ENCODE measurements at places on chromosomes 16 and 17.

GRCh38 chr16:27973678-27974077, 89.8 kb downstream of the GSG1L start:
- peak; percentile 26 for DNase-seq

DNA sequence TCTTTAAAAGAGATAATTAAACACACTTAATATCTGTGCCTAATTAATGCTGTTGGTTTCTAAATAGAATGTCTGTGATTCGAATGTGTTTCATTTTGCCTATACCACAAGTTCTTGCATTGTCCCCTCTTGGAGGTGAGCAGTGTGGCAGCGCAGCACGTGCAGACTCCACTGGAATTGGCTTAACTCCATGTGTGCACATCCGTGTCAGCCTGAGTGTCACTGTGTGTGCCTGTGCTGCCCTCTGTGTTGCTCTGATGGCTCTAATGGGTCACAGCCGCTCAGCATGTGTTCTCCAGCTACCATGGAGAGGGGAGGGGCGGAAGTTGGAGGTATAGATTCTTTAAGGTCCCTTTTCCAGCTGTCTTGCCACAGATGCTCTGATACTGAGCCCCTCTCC, 226.6 kb downstream of the SPECC1 start:
- no peak for DNase-seq

- no peak for DNase-seq
Observed at GRCh38 chr17:19533718-19534561, at the start of gene SLC47A1. SLC47A1 (plus strand) TSS chr17:19533854; CDS start chr17:19533940, 86 bp downstream.

- DNase-seq: no peak
Observed at GRCh38 chr16:19888834-19889233, 4.2 kb upstream of the GPRC5B start.

DNA sequence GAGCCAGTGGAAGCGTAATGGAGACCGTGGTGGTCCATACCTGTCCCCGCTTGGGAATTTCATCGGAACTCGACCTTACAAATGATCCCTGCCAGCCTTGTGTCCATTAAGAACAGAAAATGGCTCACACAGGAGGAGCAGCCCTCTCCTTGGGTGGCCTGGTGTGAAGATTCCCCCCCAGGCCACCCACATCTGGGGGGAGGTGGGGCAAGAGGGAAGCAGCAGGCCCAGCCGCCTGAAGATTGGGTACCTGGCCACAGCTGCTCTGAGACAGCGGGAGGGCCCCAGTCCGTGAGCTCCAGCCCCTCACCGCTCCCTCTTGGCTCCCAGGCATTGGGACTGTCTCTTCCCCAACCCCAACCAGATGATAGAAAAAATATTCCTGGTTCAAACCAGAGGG, 277.8 kb upstream of the FOXF1 start:
- no peak for DNase-seq

- DNase-seq: no peak
Observed at GRCh38 chr16:85639529-85640253, 26.6 kb downstream of the GSE1 start.

DNA sequence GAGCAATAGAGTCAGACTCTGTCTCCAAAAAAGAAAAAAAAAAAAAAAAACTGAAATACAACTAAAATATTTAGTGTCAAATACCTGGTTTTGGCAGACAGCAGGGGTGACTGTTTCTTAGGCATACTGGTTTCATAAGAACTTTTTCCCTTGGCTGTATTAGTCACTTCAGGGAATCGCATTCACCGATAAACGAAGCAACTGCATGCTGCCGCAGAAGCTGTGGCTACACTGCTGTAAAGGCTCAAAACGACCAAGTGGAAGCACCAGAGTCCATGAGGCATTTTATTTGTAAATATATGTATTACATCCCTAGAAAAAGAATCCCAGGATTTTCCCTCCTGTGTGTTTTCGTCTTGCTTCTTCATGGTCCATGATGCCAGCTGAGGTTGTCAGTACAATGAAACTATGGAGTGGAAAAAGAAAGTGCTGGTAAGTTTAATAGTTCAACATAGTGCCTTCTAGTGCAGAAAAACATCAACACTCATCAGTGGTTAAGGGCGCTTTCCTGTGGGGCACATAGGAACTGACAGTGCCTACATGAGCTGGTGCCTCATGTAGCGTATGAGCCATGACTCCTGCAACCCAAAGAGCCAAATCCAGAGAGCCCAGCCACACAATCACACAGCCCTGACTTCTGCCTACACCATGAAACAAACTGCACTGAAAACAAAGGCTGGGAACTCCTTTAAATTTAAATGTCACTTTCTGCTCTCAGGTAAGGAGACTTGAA, 7.3 kb downstream of the RPS15A start:
- DNase-seq: no peak

DNA sequence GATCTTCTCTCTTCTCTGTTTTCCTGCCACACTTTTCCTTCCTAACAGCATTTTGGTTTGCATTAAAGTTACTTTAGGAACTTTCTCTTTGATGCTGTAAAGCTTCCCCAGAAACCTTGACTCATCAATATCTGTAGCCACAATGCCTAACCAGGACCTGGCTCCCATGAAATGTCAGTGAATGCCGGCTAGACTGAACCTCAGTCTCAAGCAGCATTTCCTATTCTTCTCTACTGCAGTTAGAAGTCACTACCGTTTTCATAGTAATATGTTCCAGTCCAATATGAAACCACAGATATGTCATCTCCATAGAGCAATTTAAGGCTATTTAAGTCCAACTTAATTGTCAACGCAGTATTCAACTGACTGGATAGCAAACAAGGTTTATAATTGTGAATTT, 28.9 kb downstream of the ITFG1 start:
- no peak for DNase-seq

DNA sequence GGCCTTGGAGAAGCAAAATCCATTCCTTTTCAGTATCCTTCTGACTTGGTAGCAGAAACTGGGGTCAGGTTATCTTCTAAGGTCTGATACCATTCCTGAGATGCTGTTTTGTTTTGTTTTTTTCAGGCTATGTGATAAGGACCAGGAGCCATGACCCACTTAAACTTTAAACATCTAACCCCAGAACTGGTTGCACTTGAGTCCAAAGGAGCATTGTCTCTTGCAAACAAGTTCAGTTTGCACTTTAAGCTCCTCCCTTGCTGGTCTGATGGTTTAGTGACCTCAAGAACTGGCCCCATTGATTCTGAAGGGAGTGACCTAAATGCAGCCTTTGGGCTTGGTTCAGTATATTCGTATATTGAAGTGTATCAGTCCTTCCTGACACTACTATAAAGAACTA, 75.2 kb downstream of the ERCC4 start:
- no peak for DNase-seq

- peak; percentile 89 for DNase-seq
Observed at GRCh38 chr17:29615492-29616299, 7.0 kb downstream of the CORO6 start.

GRCh38 chr17:61487989-61488595, 35.9 kb downstream of the TBX4 start:
- no peak for DNase-seq

DNA sequence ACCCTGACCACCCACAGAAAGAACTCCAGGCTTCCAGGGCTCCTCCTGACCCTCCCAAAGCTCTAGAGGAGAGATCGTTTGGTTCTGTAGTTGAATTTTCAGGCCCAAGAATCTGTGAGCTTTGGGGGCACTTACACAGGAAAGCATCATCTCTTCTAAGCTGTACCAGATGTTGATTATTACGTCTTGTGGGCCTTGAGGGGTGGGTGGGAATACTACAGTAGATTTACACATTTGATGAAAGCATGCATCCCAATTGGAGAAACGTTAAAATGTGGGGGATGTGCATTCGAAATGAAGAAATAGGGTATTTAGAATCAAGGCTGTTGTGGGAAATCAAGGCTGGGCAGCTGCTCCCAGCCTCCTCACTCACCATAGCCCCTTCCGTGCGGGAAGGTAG, 61.9 kb downstream of the MGAT5B start:
- DNase-seq: no peak

DNA sequence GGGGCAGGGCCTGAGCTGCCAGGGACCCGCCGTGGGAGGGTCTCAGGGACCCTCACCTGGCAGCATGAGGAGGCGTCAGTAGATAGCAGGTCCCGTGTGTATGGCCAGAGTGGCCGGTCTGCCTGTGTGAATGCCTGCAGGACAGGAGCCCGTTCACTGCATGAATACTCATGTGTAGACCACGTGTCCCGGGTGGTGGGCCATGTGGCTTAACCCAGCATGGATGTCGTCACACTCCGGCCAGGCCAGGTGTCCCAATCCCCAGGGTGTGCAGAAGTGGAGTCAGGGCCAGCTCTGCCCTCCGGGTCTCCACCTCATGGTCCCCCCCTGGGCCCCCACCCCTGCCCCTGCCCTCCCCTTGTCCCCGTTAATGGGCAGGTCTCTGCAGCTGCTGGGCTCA, 53.7 kb downstream of the BAHCC1 start:
- no peak for DNase-seq

DNA sequence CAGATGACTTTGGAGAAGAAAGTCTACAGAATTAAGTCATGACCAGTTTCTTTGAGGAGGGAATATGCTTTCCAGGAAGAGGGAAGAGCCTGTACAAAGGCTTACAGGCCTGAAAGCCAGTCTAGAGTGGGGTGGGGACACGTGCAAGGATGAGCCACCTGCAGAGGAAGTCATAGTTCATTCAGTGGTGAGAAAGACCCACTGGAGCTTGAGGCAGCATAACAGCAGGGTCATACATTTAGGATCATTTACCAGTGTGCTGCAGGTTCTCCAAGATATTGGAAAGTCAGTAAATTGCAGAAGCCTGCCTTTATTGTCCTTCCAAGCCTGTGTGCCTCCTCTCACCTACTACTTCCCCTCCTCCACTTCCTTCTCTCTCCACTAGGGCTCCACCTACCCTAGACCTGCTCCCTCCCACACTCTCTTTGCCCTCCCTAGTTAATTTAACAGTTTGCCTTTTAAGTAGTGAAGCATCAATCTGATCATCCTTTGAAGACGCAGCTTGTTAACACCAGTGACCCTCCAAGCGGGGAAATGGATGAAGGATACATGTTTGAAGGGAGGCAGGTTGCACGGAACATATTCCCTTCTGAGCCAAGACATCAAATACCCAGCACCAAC, 40.2 kb downstream of the CDRT15 start:
- no peak for DNase-seq

DNA sequence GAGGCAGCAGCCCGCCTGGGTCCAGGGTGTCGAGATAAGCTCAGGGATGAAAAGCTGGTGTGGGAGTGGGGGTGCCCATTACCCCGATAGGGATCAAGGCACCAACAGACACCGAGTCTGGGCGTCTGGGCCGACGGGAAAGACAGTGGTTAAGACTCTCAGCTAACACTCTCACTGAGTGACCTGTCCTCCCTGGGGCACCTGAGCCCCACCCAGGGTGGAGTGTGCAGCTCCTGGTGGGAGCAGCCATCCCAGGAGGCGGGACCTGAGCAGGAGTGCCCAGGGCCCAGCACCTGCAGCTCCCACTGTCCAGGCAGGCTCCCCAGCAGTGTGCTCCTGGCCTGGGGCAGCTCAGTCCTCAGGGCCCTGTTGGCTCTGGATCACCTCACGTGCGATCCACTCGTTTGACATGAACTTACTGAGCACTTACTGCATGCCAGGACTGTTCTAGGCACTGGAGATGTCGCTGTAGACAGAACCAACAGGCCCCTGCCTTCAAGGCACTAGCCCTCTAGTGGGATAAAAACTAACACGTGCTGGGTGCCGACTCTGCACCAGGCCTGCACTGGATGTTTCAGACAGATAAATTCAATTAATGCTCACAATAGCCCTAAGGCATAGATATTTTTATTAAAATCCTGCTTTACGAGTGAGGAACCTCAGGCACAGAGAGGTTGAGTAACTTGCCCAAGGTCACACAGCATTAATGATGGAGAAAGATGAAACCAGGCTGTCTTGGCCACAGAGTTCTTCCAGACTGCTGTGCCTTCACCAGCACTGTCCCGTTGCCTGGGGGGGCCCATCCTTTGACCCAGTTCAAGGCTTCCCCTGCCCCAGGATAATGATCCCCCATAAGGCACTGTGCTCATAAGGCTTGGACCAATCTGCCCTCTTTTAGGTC, 1.9 kb downstream of the EVPLL start:
- DNase-seq: no peak

DNA sequence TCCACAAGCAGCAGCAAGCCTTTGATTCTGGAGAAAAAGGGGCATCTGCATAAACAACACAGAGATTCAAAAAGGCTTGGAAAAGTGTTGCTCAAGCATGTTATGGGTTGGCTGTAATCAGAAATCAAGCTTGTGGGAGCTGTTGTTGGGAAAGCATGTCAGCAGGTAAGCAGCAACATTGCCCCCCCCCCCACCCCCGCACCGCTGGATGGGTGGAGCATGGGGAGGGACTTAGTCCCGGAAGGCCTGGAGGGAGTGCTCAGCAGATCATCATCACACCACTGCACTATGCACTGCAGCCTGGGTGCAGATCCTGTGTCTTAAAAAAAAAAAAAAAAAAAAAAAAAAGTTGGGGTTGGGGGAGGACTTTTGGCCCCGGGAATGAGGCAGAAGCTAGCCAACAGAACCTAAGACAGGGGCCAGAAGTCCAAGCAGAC, 16.8 kb upstream of the AKAP1 start:
- DNase-seq: no peak

DNA sequence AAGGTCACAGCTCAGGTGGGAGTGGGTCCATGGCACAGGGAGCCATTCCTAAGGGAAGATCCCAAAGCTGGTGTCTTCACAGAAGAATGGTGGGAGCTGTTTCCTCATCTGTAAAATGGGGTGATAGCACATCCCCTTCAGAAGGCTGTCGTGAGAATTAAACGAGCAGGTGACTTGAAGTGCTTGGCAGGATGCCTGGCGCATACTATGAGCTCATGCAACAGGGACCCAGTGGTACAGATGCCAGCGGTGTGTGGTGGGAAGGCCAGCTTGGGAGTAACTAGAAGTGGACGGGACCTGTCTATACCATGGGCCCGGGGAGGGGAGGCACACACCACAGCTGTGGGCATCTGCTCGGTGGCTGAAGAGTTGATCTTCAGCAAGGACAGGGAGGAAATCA, 189.3 kb upstream of the TNRC6C start:
- no peak for DNase-seq

- no peak for DNase-seq
Observed at GRCh38 chr17:5527601-5528250, 41.4 kb downstream of the MIS12 start.

DNA sequence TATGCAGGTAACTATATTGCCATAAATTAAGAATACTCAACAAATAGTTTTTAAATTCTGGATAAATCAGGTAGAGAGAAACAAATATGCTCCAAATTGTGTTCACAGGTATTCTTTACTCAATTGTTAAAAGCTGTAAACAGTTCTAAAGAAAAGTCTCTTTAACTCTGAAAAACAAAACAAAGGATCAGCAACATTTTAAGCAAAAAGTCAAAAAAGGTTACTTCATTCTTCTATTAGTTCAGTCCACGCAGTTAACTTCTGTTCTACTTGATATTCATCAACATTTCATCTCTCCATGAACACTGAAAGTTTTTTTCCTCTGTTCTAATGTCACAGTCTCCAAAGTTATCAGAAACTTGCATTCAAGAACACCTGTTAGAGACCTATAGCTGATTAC, 47.9 kb downstream of the SCPEP1 start:
- no peak for DNase-seq

- no peak for DNase-seq
Observed at GRCh38 chr16:29915590-29916247, 10.3 kb downstream of the KCTD13 start.

- DNase-seq: no peak
Observed at GRCh38 chr16:54509456-54509855, 222.9 kb upstream of the IRX3 start.

GRCh38 chr16:50526796-50527195, 21.4 kb upstream of the NKD1 start:
- DNase-seq: no peak

- DNase-seq: no peak
Observed at GRCh38 chr16:24257958-24258357, 1.8 kb downstream of the CACNG3 start.

- DNase-seq: no peak
Observed at GRCh38 chr16:81461766-81462165, 17.2 kb downstream of the CMIP start.

GRCh38 chr17:39543664-39544063, 64.1 kb downstream of the NEUROD2 start:
- no peak for DNase-seq
